ENCODE measurements at places on chromosomes 5 and 9.
A peak's percentile ranks its signal among the peaks of the same experiment; 100 is the strongest.

- DNase-seq, result peak; percentile 48
These were observed 112.6 kb downstream of the EHMT1 start for GRCh38 chr9:137731216-137731946.

DNA sequence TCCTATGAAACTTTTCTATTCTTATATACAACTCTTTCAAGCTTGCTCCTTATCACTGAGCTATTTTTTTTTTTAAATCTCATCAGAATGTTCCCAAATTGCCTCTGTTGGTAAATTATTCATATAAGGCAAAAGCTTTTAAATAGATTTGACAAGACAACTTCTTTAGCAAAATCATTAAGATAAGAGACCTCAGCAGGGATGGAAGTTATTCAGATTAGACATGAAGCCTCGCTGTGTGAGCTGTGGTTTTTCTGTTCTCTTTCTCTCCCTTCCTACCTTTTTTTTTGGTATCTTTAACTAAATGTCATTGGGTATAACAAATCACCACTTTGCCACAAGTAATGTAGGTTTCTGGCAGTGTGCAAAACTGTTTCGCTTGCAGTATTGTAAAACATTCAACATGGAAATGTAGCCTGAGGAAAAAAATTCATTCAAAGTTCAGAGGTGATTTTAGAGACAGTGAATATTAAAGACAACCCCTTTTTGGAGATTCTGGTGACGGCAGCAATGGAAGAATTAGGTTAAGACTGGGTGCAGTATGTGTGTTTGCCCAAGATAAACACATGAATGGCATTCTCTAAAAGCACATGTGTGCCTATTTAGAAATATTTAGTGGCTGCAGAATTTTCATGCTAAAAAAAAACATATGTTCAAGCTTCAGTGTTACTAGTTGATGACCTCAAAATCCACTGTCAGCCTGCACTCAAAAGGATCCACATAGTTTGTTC is 467.1 kb downstream of the ZNF608 start:
- DNase-seq, result no peak

- DNase-seq, result no peak
These were observed 4.3 kb downstream of the TMEFF1 start for GRCh38 chr9:100477241-100477640.

DNA sequence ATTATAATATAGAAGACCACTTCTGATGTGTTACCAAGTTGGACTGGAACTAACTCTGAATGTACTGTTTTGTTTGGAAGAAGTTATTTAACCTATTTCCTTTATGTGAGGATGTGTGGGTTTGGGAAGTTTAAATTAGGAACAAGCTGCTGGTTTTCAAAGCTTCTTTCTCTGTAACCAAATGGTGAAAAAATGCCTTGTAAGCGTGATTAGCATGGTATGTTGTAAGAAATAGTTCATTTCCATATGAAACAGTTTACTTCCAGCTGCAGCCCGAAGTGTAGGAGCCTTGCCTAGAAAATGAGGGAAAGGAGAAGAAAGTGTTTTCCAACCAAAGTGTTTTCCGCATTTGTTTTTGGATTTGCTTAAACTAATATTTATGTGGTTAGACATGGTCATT is 36.0 kb downstream of the TTC1 start:
- DNase-seq, result no peak

GRCh38 chr9:37421914-37422288 is 595 bp upstream of the GRHPR start:
- DNase-seq, result no peak

DNA sequence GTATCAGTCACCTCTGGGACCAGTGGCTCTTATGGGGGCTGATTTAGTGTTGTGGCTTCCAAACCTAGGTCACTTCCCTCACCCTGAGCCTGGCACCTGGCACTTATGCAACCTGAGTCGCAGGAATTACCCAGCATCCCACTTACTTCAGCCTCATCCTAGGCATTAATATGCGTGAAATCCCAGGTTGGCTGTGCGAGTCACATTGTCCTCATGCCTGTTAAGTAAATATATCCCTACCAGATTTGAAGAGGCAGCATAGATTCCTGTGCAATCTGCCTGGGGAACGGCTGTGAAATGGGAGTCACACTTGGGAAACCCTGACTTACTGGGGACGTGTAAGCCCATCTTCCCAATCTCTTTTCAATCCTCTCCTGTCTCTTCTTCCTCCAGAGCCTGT is 42.7 kb upstream of the AKNA start:
- DNase-seq, result peak; percentile 46

- no peak for DNase-seq
These were observed 1294.8 kb upstream of the ACO1 start for GRCh38 chr9:31089549-31090221.

DNA sequence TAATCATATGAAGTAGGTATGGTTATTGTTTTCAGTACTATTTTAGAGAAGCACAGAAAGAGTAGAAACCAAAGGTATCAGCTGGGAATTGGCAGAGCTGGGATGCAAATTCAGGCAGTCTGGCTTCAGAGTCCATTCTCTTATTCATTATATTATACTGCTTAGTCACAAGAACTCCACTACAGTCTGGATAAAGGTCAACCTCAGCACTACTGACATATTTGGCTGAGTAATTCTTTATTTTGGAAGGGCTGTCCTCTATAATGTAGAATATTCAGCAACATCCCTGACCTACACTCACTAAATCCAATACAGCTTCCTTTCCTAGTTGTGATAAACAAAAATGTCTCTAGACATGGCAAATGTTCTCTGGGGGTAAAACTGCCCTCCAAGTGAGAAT is 37.6 kb downstream of the PTGER4 start:
- no peak for DNase-seq

DNA sequence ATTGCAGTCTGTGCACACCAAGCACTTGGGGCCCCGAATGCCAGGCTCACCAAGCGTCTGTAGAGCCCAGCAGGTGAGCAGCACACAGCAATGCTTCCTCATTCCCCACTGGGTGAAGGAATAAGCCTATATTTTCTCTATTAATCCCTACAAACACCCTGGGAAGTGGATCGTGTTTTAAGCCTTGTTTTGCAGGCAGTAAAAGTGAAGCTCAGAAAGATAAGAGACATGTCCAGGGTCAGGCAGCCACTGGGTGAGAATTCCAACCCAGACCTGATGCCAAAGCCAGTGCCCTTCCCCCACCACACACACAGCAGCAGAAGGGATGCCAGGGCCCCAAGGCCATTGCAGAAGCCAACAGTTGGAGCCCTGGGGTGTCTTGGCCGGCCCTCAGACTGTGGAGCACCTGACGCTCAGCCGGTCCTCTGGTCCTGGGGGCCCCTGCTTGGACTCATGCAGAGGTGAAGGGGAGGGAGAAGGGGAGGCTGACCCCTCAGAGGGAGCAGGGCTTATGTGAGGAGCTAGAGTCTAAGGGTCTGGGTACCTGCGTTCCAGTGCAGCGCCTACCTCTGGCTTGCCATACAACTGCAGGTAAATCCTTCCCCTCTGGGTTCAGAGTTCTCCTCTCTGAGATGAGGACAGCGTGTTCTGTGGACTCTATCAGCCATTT is 26.3 kb upstream of the SYNPO start:
- peak; percentile 77 for DNase-seq

DNA sequence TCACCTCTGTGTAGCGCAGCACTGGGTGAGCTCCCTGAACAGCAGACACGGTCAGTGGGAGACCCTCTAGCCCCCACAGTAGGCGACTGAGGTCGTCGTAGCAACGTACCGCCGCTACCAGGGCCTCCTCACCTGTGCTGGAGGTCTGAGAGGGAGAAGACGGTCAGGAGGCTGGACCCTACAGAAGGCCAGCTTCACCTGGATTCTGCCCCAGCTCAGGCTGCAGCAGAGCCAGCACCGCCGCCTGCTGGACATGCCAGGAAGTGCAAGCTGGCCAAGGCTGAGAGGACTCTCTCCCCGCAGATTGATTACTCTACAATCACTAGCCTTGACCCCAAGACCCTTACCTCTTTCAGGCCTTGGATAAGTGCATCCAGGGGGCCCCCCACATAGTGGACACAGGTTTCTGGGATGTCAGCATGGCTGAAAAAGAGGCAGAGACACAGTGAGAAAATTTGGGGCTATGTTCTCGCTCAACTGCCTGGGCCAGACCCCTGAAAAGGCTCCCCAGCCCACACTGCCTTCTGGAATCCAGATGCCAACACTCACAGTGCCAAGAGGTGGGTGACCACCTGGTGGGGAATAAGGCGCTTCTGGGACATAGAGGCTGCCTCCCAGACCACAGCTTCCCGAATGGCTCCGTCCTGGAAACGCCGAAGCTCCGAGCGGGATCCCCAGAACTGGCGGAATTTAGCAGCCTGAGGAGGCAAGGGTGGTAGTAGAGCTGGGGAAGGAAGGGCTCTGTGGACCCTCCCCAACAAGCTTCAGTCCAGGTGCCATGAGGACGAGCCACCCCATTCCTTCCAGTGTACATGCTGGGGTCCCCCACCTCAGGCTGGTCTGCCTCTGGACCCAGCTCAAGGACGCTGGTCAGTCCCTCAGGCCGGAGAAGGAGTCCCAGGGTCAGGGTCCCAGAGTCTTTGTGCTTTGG is 6.9 kb downstream of the NOL6 start:
- peak; percentile 95 for DNase-seq

- no peak for DNase-seq
These were observed 355 bp downstream of the TLE4 start for GRCh38 chr9:79572032-79572607.

GRCh38 chr9:35112257-35113020 is 3.2 kb downstream of the ATOSB start:
- no peak for DNase-seq
